ENCODE measurements at places on chromosomes 4 and X. TPM values are rescaled to one million over a fixed set of nuclear protein-coding genes. Genes with fewer than 3 reads are reported as not detected.

- DNase-seq, result peak; percentile 14
These were observed 511 bp downstream of the GABRB1 start for GRCh38 chr4:47031751-47032404.

Gene BGN
- total RNA-seq, result 6.5 TPM

DNA sequence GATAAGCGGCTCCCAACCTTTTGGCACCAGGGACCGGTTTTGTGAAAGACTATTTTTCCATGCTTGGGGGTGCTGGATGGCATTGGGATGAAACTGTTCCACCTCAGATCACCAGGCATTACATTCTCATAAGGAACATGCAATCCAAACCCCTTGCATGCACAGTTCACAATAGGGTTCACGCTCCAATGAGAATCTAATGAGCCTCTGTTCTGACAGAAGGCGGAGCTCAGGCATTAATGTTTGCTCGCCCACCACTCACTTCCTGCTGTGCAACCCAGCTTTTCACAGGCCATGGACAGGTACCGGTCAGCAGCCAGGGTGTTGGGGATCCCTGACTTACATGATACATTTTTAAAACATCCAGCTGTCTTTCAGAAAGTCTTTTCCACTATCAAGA, 187.3 kb downstream of the SLC39A8 start:
- no peak for DNase-seq

Gene TLR3
- 10.8 TPM for total RNA-seq

Gene ZNF718
- total RNA-seq, result 9.4 TPM

Gene ZFX
- 33.7 TPM for total RNA-seq

Gene PAGE4
- total RNA-seq, result not detected

DNA sequence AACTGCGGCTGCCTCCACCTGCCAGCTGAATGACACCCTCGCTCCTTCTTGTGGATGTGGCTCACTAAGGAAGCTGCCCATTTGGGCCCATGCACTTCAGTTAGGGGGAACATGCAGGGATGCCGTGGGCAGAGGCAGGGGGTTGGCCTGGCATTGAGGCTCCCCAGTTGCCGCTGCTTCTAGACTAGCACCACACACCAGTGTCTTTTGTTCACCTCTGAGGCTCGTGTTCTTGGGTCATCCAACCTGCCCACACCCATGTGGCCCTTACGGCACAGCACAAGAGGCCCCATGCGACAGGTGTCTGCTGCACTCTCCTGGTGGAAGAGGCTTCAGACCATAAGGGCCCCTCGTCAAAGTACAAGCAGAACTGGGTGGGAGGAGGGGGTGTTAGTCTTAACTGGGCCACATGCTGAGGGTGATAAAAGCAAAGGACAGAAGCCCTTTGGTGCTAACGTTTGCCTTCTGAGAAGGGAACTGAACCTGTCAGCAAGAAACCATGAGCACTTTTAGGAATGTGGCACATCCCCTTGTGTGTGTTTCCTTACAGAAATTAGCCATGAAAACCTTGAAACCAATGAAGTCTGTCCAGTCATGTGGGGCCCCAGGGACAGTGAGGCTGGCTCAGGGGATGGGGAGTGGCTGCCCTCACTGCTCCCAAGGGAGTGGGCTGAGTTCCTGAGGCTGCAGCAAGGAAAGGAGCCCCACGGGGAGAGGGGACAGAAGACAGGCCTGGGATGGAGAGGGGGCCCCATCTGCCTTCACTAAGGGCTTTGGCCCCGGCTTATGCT, 39.2 kb downstream of the MAP7D3 start:
- no peak for DNase-seq

Gene RUFY3
- total RNA-seq, result 93.9 TPM

GRCh38 chrX:68498044-68498507, 775 bp upstream of the YIPF6 start:
- DNase-seq, result no peak

Gene SLC9B1
- not detected for total RNA-seq

Gene GPR143
- total RNA-seq, result 1.6 TPM

DNA sequence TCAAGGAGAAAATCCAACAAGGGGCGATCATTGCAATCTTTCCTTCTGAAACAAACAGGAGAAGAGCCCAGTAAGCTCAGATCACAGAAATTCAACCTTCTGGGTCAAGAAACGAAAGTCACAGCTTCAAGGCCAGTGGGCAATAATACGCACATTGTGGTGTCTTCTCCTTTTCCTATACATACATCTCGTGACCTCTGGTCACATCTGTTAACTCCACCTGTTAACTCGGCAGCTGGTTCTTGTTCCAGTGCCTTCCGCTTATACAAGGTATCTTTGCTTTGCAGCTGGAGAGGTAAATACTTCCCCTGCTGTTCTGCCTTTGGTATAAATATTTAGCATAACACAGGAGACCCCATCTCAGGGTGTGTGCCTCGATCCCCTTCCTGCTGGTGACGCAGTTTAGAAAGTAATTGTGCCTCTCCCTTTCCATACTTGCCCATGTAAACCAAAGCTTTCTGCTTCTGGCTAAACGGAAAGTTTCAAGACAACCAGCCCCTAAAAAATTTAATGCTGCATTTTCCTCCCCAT, 45.0 kb downstream of the CCDC149 start:
- no peak for DNase-seq

DNA sequence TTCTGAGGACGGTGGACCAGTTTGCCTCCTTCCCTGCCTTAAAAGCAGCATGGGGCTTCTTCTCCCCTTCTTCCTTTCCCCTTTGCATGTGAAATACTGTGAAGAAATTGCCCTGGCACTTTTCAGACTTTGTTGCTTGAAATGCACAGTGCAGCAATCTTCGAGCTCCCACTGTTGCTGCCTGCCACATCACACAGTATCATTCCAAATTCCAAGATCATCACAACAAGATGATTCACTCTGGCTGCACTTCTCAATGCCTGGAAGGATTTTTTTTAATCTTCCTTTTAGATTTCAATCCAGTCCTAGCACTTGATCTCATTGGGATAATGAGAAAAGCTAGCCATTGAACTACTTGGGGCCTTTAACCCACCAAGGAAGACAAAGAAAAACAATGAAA, 255.3 kb downstream of the RAPGEF2 start:
- no peak for DNase-seq

GRCh38 chrX:69172937-69173336, 7.7 kb upstream of the PJA1 start:
- DNase-seq, result no peak

GRCh38 chr4:109014593-109015412, 251.9 kb upstream of the ETNPPL start:
- no peak for DNase-seq

GRCh38 chr4:4912155-4912554, 52.7 kb downstream of the MSX1 start:
- no peak for DNase-seq

DNA sequence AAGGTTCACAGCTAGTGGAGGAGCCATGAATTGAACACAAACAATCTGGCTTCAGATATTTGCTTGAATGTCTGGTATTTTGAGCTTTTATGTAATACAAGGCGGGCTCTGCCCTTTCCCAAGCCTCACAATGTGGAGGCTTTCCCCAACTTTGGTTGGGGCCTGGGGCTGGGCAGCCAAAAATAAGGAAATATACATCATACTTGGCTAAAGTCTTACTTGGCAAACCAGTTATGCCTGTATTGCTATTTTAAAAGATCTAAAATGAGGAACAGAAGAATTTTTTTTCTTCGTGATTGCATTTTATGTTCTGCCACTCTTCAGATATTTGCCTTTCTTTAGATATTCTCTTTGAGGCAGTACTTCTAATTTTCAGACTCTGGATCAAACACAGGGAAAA, 26.1 kb downstream of the ARFIP1 start:
- no peak for DNase-seq

- DNase-seq, result no peak
These were observed 273.7 kb upstream of the NOCT start for GRCh38 chr4:138741766-138742377.

DNA sequence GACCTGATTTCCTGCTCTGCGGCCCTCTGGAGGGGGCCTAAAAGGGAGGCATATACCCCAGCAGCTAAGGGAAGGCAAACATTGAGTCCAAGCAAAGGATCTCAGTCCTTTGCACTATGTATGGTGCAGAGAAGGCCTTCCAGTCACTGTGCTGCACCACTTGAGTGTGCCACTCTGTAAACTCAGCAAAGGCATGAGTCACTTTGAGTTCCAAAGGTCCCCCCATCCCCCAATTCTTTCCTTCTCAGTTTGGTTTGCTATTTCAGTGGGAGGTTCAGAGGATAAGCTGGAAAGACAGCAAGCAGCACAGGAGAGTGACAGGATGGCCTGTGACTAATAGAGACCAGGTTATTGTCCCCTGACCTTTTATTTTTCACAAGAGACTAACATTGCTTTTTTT, 131.3 kb downstream of the FHDC1 start:
- peak; percentile 34 for DNase-seq

DNA sequence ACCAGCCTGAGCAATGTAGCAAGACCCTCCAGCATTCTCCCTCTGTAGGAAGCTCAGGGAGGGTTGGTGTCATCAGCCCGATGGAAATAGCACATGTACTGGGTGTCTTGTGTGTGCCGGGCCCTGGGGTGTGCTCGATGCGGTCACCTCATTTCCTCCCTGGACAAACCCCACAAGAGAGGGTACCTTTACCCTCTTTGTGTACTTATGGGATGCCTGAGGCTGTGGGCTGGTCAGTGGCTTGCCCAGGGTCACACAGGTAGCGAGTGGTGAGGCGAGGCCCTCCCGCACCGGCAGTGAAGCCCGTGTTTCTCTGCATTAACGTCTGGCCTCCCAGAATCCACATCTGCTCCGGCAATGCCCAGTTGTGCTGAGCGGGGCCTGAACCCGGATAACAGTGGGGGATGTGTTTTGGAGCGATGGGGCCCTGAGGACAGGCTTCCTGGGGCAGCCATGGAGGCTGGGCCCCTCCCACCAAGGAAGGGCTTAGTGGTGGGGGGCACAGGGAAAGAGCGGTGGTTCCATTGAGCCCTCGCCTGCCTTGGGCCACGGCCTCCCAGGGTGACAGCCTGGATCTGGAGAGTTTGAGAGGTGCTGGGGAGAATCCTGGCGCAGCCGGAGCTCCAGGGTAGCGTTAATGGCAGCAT, 8.1 kb downstream of the PSAPL1 start:
- DNase-seq, result peak; percentile 1

DNA sequence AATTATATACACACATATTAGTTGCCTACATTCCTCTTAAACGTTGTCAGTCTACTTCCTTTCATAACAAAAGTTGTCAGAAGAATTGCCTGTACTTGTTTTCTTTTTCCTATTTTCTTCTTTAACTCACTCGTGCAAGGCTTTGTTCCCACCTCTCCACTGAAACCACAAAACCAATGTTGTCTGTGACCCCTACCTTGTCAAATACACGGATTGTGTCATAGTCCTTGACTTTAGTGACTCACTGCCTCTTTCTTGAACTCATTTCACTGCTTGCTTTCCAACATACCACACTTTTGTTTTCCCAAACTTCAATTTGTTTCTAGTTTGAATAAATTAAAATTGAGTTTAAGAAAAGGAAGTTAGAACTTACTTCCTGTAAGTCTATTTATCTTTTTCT, 283.9 kb upstream of the AGA start:
- DNase-seq, result no peak

Gene NLGN3
- 0.40 TPM for total RNA-seq

Gene SMAD1
- total RNA-seq, result 42.9 TPM

- no peak for DNase-seq
These were observed 96.3 kb upstream of the MSX1 start for GRCh38 chr4:4762909-4763821.

DNA sequence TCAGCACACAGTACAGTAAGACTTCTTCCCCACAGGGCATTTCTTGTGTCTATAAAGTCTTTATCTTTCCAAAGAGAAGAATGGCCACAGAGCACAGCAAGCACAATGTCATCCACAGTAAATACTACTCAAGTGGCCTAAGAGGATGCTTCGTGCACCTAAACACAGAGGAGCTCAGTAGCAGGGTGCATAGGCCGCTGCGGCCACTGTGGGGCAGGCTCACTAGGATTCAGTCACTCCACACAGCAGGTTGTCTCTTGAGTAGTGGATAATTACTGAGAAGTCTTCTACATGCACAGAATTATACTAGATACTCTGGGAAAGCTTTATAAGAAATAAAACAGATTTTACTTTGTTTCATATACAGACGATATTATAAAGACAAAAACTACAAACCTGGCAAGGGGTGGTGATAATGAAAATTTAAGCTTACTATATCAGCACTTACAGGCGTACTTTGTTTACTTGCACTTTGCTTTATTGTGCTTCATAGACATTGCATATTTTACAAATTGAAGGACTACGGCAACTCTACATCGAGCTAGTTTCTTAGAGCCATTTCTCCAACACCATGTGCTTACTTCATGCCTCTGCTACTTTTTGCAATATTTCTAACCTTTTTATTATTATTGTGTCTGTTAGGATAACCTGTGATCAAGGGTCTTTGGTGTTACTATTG, 78.5 kb downstream of the PRDM5 start:
- peak; percentile 58 for DNase-seq

DNA sequence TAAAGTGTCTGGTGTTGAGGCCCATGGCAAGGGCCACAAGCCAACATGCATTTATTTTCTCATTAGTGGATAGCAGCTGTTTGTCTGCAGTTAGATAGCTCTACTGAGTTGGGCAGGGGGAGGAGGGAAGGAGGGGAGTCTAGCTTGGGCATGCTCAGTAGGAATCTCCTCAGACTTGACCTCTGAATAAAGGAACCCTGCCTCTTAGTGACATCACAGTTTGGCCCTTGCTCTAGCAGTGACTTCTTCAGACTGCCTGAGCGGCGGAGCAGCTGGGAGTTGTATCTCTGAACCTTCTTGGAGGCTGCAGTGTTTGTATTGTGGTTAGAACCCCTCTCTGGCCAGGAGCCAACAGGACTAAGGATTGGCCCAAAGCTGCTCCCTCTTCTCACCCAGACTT, 57.4 kb downstream of the BCORL1 start:
- no peak for DNase-seq

DNA sequence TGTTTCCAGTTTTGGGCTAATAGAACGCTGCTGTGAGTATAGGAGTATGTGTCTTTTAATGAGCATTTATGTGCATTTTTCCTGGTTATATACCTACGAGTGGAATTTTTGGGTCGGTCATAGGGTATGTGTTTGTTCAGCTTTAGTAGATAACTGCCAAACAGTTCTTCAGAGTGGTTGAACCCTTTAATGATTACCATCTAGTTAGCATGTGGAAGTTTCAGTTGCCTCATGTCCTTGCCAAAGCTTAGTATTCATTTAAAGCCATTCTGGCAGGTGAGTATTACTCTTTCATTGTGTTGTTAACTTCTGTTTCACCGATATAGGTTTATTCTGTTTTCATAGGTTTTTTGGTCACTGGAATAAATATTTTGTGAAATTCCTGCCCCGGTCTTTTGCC, 229.1 kb downstream of the ARHGAP10 start:
- no peak for DNase-seq

All from transverse colon (tissue), 4 donors.